ENCODE measurements at places on chromosomes 7 and 10.

DNA sequence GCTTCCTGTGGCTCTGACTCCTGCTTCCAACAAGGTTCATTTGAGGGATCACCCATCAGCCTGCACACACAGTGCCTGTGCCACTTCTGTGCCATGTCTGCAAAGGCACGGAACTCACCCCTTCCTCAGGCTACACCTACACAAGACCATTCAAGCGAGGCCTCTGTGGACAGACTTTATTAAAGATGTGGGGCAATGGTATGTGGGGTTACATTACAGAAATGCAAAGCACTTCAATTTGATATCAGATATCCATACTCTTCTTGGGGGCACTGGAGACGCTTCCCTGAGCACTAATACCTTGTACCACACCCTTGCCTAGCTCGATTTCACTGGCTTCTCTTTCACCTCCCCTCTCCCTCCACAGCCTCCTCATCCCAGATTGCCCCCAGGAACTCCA is 84.4 kb upstream of the FGL2 start:
- no peaks in the 10 kb centered on the region for H3K27me3 ChIP-seq
- no peak overlapping the region for H3K4me3 ChIP-seq
- DNase-seq: no peak

DNA sequence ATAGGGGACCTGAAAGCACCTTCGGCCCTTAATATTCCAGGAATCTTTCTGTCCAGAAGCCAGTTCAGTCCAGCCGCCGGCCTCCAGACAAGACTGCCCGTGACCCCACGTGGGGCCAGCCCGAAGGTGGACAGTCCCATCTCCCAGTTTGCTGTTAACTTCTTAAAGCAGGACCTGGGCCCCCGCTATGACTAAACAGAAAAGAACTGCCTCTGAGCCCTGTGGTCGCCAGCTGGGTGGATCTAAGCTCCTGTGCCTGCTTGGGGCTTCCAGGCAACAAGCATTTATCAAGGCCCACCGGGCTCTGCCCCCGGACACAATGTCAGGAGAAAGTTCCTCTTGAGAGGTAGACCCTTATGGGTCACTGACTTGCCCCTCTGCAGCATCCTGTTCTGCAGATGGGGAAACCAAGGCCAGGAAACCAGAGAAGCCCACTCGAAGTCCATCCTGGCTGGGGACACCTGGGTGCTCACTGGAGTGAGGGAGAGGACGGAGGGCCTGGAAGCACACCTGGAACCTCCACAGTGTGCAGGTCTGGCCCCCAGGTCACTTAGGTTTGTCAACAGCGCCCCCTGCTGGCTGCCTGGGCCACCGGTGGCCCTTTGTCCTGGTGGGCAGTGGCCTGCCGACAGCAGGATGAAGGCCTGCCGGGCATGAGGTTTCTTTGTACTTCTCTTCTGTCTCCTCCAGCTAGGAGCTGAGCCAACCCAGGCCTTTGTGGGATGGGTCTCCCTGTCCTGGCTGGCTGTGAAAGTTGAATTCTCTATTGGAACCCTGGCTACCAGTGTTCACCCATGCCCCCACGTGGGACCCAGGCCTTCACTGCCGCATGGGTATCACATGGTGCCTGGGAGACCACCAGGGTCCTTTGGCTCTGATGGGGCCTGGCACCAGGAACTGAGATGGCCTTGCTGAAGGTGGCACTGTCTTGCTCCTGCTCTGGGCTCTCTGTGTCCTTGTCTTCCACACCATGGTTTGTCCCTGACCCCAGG is 128.0 kb downstream of the ZMIZ1 start:
- H3K4me3 ChIP-seq: no peak overlapping the region
- DNase-seq: peak; percentile 81
- H3K27ac ChIP-seq: no peak overlapping the region
- no peaks in the 10 kb centered on the region for H3K36me3 ChIP-seq
- H3K27me3 ChIP-seq: no peaks in the 10 kb centered on the region
- H3K4me1 ChIP-seq: peaks cover 8% of the 10 kb centered on the region

- DNase-seq: no peak
- H3K4me1 ChIP-seq: no peaks in the 10 kb centered on the region
- no peaks in the 10 kb centered on the region for H3K27me3 ChIP-seq
- no peaks in the 10 kb centered on the region for H3K36me3 ChIP-seq
- no peak overlapping the region for H3K27ac ChIP-seq
Observed at GRCh38 chr7:32094516-32094915, 24.3 kb upstream of the PDE1C start.

- peak overlapping the region; percentile 77 for H3K4me3 ChIP-seq
- no peaks in the 10 kb centered on the region for H3K36me3 ChIP-seq
- peaks cover 31% of the 10 kb centered on the region for H3K4me1 ChIP-seq
- peak overlapping the region; percentile 78 for H3K27ac ChIP-seq
Observed at GRCh38 chr10:15169555-15170401, 1.3 kb upstream of the NMT2 start.
